NCI-H510A treated with DMSO at 0.1 percent for 48 hours (cell line): ENCODE measurements at places on chromosomes 7 and 10.

DNA sequence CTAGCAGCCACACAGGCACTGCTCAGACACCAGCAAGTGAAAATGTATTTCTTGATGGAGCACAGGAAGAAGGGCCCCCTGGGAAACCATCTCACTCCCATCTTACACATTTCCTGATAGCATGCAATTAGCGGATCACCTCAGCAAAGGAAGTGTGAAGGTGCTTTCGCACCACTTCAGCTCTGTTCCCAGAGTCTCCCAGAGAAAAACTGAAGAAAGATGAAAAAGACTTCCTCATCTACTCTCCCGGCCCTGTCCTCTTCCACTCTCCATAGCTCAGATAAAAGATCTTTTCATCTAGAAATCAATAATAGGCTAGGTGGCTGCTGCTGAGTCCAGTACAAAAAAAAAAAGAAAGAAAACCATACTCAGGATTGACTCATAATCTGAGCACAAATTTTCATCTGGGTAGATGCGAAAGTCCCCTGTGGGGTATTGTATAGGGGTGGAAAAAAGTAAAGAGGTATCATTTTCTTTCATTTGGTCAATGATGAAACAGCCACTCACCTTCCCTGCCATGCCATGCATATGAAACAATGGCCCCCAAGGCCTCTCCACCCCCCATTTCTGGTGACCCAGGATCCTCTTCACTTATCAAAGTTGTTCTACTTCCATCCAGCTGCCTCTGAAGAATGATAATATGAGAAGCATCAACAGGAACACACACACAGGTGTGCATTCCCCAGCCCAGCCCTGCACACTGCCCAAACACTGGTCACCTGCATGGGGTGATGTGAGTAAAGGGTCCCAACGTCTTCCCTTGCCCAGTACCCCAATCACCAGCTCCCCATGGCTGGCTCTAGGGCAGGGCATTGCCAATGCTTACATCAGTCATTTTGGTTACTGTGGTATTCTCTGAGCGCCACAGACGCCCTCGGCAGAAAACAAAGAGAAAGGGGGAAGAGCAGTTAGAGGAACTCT lies 48.8 kb upstream of the DGKI start:
- DNase-seq = no peak

DNA sequence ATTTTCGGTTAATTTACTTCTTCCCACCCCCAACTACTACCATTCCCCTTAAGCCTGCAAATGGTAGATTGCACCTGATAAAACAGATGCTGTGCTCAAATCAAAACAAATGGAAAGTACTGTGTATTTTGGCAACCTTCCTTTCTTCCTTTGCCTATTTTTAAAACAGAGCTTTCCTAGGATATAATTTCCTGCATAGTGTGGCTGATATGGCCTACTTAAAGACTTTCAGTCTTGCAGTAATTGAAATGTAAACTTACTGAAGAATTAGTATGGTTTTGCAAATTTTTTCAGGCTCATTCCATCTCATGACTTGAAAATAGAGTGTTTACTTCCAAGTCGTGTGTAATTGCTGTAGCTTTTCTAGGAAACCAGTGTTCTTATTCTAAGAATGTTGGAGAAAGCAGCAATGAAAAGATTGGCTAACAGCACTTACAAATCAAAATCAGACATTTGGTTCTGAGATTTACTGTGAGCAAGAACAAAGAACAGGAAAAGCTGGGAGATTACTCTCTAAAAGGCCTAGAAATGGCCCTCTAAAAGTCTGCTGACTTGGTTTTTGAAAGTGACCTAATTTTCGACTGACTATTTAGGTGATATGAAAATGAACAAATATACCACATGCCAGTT lies 52.0 kb downstream of the REEP3 start:
- no peak for DNase-seq

- no peak for DNase-seq
Observed at GRCh38 chr10:42755028-42755451, 27.6 kb upstream of the BMS1 start.

DNA sequence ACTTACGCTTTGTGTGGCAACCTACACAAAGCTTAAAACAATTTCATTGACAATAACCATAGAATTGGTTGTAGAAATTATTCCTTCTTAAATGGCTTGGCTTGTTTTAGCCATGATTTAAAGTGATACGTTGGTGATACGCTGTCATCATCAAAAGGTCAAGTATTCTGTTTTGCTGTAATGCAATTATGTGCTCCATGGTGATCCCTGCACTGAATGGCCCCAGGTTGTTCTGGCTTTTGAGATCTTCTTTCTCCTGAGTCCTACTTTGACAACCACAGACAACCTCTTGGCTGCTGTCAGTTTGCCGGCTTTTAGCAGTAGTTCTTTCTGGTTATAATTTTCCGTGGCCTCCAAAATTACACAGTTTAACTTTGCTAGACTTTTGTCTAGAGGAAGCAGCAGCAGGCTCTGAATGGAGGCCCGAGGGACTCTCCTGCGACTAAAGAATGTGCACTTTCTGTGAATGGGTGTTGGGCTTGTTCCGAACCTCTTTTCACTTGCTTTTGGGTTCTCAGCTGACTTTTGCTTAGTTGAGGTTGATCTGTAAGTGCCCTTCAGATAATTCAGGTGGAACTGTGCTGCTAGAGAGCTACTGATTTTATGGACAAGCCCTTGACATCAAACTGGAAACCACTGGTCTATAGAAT lies 104.7 kb downstream of the TMEM178B start:
- peak; percentile 11 for DNase-seq

DNA sequence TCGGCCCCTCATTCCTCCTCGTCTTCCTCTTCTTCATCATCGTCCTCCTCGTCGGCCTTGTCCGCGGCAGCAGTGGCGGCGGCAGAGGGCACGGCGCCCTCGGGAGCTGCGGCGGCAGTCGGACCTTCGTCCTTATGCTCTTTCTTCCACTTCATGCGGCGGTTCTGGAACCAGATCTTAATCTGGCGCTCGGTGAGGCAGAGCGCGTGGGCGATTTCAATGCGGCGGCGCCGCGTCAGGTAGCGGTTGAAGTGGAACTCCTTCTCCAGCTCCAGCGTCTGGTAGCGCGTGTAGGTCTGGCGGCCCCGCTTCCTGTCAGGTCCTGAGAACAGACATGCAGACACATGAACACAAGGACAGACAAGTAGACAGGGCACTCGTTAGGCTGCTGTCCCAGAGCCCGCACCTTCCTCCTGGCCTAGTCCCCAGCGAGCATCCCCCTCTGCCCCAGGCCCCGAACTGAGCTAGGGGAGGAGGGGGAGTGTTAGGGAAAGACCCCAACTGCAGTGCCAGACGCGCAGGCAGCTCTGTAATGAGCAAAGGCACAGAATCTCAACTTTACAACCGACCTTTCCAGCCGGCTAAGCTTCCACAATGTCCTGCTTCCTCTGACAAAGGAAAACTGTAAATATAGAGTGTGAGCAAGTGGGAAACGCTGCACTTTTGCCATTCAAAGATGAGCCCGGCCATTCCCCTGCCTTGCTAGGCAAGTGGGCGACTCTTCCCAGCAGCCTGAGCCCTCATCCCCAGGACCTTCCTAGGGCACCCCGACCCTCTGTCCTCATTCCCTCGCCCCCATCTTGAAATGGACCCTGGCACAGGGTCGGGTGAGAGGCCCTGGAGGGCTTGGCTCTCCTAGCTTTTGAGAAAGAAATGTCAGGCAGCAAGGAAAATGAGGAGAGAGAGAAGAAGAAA lies 1.3 kb downstream of the HOXA7 start:
- no peak for DNase-seq
